HepG2 (cell line): ENCODE measurements at places on chromosomes 16 and 17. TPM values are rescaled to one million over a fixed set of nuclear protein-coding genes. Genes with fewer than 3 reads are reported as not detected.

GRCh38 chr17:16433514-16433913 lies 18.1 kb downstream of the TRPV2 start:
- no peak overlapping the region for H3K4me3 ChIP-seq
- DNase-seq = no peak
- H3K27ac ChIP-seq = no peak overlapping the region
- peaks cover 43% of the 10 kb centered on the region for H3K4me1 ChIP-seq

GRCh38 chr17:48500435-48501426 lies 30.1 kb downstream of the HOXB1 start:
- no peak overlapping the region for H3K27ac ChIP-seq
- H3K4me1 ChIP-seq = no peaks in the 10 kb centered on the region
- no peak for DNase-seq
- H3K27me3 ChIP-seq = no peaks in the 10 kb centered on the region; the same call in 1 of the 2 replicates

CACNG1 gene
- not detected in 2 replicates for polyA plus RNA-seq

DNA sequence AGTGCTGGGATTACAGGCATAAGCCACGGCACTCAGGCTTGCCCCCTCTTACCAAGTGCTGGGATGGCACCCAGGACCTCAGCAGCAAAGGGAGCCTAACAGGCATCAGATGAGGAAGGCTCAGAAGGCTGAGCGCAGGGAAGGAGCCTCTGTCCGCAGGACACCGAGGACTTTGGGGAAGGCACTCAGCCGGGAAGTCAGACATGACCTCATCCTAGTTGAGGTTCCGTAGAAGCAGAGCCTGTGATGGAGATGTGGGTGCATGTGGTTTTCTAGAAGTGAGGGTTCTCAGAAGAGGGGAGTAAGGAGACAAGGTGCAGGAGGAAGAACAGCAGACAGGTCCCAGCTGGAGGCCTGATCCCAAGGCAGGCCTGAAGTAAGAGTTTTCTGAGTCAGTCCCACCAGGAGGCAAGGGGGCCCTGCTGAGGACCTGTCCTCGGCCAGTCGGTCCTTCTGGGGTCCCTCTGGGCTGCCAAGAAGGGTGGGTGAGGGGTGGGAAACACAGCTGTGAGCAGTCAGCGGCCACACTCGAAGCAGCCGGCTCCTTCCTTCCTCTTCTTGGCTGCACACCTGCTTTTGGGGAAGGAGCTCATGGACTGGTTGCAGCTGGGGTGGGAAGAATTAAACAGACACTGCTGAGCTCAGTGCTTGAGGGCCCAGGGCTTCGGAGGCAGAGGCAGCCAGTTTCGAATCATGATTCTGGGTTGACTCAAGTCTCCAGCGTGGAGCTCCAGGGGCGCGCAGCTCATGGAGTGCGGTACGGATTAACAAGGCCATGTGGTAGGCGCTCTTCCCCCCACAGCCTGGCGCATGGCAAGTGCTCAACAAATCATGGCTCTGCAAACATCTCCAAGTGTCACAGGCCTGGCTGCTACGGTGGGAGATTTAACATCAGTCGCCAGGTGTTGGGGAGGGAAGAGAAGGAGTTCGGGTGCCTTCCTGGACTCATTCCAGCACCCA lies 38.9 kb upstream of the SNN start:
- no peak overlapping the region for H3K4me3 ChIP-seq
- no peak for DNase-seq
- H3K36me3 ChIP-seq = no peaks in the 10 kb centered on the region
- no peak overlapping the region for H3K27ac ChIP-seq
- peaks cover 65% of the 10 kb centered on the region for H3K4me1 ChIP-seq

ORC6 gene
- polyA plus RNA-seq = 22.9 and 34.2 TPM in 2 replicates

DNA sequence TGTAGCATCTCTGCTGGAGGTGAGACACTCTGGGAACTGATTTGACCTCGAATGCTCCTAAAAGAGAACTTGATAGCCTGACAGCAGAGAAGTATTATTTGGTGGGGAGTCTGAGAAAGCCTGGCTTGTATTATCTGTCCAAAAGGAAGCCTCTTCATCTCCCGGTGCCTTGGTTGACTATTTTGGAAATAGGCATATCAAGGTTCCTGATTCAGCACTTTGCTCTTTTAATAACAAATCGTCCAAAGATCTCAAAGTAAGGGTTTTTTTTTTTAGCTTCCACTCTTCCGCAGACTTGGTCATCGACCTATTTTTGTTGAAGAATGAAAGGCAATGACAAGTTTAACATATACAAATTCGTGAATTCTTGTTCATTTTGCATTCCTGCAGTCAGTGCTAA lies 14.8 kb downstream of the TMEM186 start:
- peaks cover 27% of the 10 kb centered on the region; the same call in 2 of the 3 replicates for H3K36me3 ChIP-seq
- H3K4me1 ChIP-seq = no peaks in the 10 kb centered on the region
- H3K27ac ChIP-seq = no peak overlapping the region
- no peaks in the 10 kb centered on the region for H3K27me3 ChIP-seq
- no peak for DNase-seq

DNA sequence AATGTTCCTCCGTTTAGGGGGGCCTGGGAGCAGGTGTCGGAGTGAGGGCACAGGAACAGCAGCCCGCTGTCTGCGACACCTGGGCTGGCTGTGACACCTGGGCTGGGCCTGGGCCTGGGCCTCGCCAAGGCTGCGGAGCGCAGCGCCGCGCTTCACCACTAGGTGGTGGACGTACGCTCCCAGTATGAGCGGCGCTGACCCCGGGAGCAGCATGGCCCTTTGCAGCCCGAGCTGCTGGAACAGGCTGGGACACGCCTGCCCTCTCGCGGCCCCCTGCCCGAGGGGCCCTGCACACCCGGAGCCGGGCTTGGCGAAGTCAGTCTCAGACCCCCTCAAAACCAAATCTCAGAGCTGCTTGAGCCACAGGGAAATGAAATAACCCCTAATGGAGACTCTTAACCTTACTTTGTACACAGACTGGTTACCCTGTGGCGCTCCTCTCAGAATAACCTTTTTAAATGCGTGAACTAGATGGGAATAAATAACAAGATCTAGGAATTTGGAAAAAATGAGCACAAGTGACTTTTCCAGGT lies 38.6 kb upstream of the FA2H start:
- H3K36me3 ChIP-seq = no peaks in the 10 kb centered on the region
- H3K4me3 ChIP-seq = peak overlapping the region; percentile 34; the same call in 1 of the 2 replicates
- peaks cover 14% of the 10 kb centered on the region for H3K4me1 ChIP-seq
- no peak overlapping the region for H3K27ac ChIP-seq
- peak; percentile 81 for DNase-seq

CMC2 gene
- polyA plus RNA-seq = 92.1 and 116 TPM in 2 replicates

DNA sequence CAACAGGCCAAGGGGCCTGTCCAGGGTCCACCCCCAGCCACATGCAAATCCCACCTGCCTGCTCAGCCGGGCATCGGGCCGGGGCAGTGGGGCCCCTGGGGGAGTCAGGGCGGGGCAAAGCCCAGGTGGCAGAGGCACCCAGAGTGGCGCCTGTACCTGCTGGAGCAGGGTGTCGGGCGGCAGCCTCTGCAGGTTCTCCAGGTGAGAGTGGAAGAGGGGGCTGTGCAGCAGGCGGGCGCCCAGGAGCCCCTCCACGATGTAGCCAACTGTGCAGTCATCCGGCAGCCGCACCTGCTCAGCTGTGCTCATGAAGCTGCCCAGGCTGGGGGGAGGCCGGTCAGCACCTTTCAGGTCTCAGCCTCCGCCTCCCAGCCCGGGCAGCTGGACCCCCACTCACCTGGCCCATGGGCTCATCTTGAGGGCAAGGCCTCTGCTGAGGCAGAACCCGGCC lies 2.1 kb downstream of the RFNG start:
- no peaks in the 10 kb centered on the region for H3K27me3 ChIP-seq
- H3K4me1 ChIP-seq = peaks cover 41% of the 10 kb centered on the region
- peaks cover 35% of the 10 kb centered on the region for H3K36me3 ChIP-seq
- no peak overlapping the region for H3K4me3 ChIP-seq
- DNase-seq = no peak

- H3K27me3 ChIP-seq = peaks cover 3% of the 10 kb centered on the region
- H3K4me1 ChIP-seq = no peaks in the 10 kb centered on the region
- no peak for DNase-seq
- no peak overlapping the region for H3K4me3 ChIP-seq
Measured at GRCh38 chr17:51365090-51365489, 104.7 kb downstream of the UTP18 start.

DNA sequence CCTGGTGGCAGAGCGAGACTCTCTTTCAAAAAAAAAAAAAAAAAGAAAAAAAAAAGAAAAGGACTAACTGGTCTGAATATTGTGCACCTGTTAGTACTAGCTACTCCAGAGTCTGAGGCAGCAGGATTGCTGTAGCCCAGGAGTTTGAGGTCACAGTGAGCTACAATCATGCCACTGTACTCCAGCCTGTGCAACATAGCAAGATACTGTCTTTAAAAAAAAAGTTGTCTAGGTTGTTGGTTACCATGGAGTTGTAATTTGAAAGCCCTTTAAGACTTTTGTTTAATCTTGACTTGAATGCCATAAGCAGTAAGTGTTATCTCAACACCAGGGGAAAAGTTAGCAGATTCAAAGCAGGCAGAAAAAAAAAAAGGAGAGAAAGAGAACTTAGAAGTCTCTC lies 10.9 kb upstream of the C16orf54 start:
- no peak overlapping the region for H3K27ac ChIP-seq
- H3K4me3 ChIP-seq = no peak overlapping the region
- no peaks in the 10 kb centered on the region for H3K36me3 ChIP-seq

DNA sequence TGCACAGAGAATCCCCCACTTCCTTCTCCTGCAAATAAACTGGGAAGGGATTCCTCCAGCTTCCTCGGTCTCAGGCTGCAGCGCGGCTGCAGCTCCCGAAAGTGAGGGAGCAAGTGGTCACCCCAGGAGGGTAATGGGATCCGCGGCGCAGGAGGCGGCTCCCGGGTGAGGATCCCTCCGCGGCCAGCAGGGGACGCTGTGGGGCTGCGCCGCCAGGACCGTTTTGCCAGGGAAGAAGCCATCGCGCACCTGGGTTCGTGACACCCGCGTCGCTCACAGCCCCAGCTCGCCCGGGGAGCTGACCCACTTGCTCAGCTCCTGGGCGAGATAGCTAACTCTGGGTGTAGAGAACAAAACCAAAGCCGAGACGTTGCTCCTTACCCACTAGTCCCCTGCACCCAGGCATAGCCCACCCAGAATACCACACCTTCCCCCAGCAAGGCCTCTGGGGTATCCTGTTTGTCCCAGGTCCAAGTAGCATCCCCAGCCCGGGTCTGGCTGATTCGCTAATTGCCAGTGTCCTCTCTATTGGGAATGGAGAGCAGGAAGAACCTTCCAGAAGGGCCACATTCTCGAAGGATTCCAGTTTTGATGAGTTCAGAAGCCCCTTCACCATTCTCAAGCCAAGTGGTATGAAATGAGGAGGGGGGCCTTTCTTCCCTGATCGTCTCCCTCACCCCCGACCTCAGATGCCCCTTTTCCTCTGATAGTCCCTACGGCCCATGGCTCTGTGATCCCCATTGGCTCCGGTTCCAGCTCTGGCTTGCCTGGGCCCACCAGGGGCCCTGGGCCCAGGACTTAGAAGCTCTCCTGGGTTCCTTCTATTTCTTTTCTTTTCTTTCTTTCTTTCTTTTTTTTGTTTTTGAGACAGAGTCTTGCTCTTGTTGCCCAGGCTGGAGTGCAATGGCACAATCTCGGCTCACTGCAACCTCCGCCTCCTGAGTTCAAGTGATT lies 14.1 kb downstream of the CYGB start:
- H3K27me3 ChIP-seq = peaks cover 32% of the 10 kb centered on the region
- no peaks in the 10 kb centered on the region for H3K36me3 ChIP-seq
- no peak overlapping the region for H3K4me3 ChIP-seq
- H3K4me1 ChIP-seq = peaks cover 85% of the 10 kb centered on the region
- DNase-seq = peak; percentile 53

CRYBA1 gene
- polyA plus RNA-seq = not detected in 2 replicates

- DNase-seq = no peak
- no peak overlapping the region for H3K4me3 ChIP-seq
- no peak overlapping the region for H3K27ac ChIP-seq
- no peaks in the 10 kb centered on the region for H3K36me3 ChIP-seq
- peaks cover 2% of the 10 kb centered on the region for H3K27me3 ChIP-seq
Measured at GRCh38 chr17:38685491-38685890, 10.7 kb upstream of the EPOP start.

GRCh38 chr16:85675251-85675874 lies 13.4 kb downstream of the GINS2 start:
- DNase-seq = peak; percentile 38
- no peak overlapping the region for H3K4me3 ChIP-seq
- H3K27ac ChIP-seq = no peak overlapping the region
- no peaks in the 10 kb centered on the region for H3K4me1 ChIP-seq
- peaks cover 89% of the 10 kb centered on the region for H3K36me3 ChIP-seq
- H3K27me3 ChIP-seq = no peaks in the 10 kb centered on the region

GRCh38 chr16:68289621-68290329 lies 21.0 kb downstream of the SLC7A6OS start:
- DNase-seq = no peak
- H3K4me3 ChIP-seq = no peak overlapping the region
- no peaks in the 10 kb centered on the region for H3K27me3 ChIP-seq
- H3K4me1 ChIP-seq = peaks cover 19% of the 10 kb centered on the region

FAM83G gene
- polyA plus RNA-seq = 13.7 and 21.2 TPM in 2 replicates

- H3K27ac ChIP-seq = no peak overlapping the region
- no peak for DNase-seq
- no peaks in the 10 kb centered on the region for H3K4me1 ChIP-seq
- H3K36me3 ChIP-seq = no peaks in the 10 kb centered on the region
- H3K27me3 ChIP-seq = peaks cover 21% of the 10 kb centered on the region; the same call in 2 of the 3 replicates
- H3K4me3 ChIP-seq = no peak overlapping the region
Measured at GRCh38 chr16:86227801-86228200, 282.5 kb upstream of the FOXF1 start.

DNA sequence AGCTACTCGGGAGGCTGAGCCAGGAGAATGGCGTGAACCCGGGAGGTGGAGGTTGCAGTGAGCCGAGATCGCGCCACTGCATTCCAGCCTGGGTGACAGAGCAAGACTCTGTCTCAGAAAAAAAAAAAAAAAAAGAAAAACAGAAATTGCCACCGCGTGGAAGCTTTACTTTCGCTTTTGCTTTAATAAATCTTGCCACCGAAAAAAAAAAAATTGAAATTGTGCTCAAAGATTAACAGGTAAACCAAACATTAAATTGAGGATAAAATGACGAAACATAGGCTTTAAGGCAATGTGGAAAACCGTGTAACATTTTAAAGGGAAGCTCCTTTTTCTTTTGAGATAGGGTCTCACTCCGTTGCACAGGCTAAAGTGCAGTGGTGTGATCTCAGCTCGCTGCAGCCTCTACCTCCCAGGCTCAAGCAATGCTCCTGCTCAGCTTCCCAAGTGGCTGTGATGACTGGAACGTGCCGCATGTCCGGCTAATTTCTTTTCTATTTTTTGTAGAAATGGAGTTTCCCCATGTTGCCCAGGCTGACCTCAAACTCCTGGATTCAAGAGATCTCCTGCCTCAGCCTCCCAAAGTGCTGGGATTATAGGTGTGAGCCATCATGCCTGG lies 40.1 kb downstream of the ZNF276 start:
- H3K36me3 ChIP-seq = peaks cover 50% of the 10 kb centered on the region
- no peaks in the 10 kb centered on the region for H3K27me3 ChIP-seq
- no peak for DNase-seq
- no peak overlapping the region for H3K27ac ChIP-seq

DNA sequence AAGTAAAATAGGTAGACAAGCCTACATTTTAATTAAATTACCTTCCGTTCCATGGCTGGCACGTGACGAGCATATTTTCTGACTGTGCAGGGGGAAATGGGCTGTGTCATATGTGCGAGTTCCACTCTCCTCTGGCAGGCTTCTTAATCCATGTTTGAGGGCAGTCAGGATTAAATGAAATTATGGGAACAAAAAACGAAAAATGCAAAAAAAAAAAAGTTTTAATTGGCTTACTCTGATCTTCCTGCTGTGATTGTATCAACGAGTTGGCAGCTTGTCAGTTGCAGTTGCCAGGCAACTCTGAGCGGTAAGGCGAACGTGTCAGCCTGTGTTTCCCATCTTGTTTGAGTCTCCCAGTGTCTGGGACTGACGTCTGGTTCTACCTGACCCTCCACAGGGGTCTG lies 302.9 kb upstream of the XYLT1 start:
- no peak overlapping the region for H3K4me3 ChIP-seq
- H3K27ac ChIP-seq = no peak overlapping the region

SMIM5 gene
- polyA plus RNA-seq = 0.05 TPM in 1 of 2 replicates, not detected in the other
